ENCODE measurements at places on chromosomes 7 and 10.

GRCh38 chr10:128864554-128865295 is 602.3 kb upstream of the MGMT start:
- DNase-seq = no peak

DNA sequence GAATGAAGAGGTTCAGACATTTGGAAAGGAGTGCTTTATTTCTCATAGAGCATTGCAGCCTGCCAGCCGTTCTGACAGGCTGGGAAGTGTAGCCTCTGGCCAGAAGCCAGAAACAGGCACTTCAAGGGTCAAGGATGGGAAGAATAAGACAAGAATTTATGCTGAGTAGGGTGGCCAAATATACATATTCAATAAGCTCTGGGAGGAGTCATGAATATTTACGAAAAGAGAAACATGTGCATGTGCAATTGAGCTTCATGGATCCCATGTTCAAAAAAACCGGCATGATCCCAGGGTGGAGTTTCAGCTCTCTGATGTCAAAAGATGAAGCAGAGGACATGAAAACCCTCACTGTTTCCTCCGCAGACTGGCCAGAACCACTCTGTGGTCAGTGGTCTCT is 32.9 kb downstream of the TLX1 start:
- no peak for DNase-seq

DNA sequence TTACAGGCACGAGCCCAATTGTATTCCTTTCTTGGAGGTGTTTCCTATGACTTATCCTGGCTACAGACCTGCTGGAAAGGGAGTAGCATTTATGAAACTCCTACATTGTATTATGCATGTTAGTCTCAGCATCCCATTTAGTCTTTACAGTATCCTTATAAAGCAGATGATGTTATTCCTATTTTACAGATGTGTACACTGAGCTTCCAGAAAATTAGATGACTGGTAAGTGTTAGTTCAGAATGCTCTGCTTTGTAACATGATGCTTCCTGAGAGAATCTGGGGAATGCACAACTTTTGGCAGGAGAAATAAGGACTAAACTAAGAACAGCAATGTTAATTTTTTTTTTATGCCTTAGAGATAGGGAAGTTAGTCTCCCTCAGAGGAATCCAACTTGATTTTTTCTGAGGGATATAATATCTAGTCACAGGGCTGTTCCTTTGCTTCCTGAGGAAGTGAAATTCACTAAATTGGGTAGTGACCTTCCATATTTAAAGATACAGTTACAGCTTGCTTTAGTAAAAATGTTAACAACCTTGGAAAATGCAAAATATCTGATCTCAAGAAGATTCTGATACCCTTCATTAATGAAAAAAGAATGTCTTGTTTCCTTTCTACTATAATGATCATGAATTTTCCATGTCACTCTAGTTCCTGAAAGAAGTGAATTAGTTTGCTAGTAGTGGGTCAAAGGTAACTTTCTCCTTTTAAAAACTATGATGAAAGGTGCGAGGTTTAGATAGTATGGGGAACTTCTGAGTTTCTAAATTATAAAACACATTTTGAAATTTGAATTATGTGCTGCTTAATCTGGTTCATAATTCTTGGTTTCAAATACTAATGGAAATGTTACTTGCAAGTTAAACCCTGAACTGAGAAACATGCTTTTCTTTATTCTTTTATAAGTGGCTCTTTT is 194.0 kb upstream of the PRPS1L1 start:
- no peak for DNase-seq

GRCh38 chr10:60942788-60943315 is 1.1 kb downstream of the RHOBTB1 start:
- DNase-seq = peak; percentile 36

- no peak for DNase-seq
Observed at GRCh38 chr7:95213148-95213547, 111.2 kb downstream of the PON1 start.

DNA sequence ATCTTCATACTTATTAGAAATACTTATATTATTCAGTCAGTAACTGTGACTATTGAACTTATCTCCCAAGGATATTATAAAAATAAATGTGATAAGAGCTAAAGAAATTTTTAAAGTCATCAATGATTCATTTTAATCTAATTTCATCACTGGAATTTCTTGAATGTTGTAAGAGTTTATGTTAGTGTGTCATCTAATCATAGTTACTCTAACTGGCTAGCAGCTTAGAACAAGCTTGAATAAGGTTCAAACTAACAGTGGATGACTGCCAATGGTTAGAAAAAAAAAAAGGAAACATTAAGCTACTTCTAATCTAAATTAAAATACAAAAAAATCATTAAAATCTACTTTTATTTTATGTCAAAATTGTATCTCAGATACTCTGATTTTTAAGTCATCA is 1066.3 kb downstream of the CNTNAP2 start:
- no peak for DNase-seq

DNA sequence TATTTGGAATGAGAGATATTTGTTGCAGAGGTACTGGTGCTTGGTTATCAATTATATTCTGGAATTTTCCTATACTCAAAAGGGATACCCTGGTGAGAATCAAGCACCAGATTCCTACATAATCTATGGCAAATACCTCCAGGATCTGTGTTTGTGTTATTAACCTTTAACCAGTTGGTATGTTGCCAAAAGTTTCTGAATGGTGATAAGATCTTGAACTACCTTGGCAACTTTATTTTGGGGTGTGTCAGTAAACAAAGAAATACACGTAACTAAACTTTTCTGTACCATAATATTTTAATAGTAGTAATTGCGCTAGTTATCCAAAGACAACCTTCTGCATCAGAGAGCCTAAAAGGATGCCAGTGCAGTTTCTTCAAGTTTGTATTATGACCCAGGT is 13.4 kb downstream of the SCIN start:
- no peak for DNase-seq

- no peak for DNase-seq
Observed at GRCh38 chr7:136966825-136967224, 98.4 kb downstream of the CHRM2 start.

GRCh38 chr7:46993396-46993795 is 588.5 kb downstream of the TNS3 start:
- DNase-seq = no peak

- DNase-seq = no peak
Observed at GRCh38 chr10:71522442-71523144, 125.9 kb downstream of the CDH23 start.

DNA sequence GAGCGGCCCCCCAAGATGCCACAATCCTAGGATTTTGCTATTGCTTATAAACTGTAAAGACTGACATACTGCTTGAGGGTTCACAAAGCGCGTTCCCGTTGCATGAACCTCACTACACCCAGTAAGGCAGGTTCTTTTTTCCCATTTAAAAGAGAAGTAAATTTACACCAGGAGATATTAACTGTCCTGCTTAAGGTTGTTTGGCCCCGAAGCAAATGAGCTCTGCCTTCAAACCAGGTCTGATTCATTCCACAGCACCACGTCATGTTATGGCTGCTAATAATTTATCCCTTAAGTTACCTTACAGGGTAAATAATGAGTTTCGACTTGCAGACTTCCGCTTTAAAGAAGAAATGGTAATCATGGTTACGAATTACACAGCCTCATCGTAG is 559 bp upstream of the FKBP14 start:
- no peak for DNase-seq

Measured in stimulated activated CD8-positive, alpha-beta memory T cell treated with anti-CD3 and anti-CD28 coated beads, Interleukin-4, amount 100 ng/mL, for 48 hours (primary cell).